ENCODE measurements at places on chromosomes 11 and 22.

GRCh38 chr11:65377036-65377435 lies 5.4 kb downstream of the SLC25A45 start:
- DNase-seq = no peak

- no peak for DNase-seq
Observed at GRCh38 chr11:2548596-2548995, 103.8 kb downstream of the KCNQ1 start.

DNA sequence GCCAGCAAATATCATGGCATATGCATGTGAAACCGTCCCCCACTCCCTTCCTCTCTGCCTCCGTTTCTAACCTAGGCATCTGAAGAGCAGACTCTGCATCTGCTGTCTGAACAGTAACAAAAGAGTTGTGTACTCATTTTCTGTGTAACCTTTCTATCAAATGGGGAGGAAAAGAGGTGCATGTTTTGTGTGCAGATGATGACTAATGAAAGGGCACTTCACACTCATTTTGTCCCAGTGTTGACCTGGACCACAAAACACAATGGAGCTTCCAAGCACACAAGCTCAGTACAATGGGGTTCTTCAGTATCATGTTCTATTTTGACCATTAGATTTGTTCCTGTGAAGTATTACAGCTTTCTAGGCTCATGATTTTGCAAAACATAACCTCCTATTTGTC lies 13.0 kb downstream of the JHY start:
- DNase-seq = no peak

GRCh38 chr22:17767233-17768065 lies 6.8 kb downstream of the BID start:
- DNase-seq = peak; percentile 20

DNA sequence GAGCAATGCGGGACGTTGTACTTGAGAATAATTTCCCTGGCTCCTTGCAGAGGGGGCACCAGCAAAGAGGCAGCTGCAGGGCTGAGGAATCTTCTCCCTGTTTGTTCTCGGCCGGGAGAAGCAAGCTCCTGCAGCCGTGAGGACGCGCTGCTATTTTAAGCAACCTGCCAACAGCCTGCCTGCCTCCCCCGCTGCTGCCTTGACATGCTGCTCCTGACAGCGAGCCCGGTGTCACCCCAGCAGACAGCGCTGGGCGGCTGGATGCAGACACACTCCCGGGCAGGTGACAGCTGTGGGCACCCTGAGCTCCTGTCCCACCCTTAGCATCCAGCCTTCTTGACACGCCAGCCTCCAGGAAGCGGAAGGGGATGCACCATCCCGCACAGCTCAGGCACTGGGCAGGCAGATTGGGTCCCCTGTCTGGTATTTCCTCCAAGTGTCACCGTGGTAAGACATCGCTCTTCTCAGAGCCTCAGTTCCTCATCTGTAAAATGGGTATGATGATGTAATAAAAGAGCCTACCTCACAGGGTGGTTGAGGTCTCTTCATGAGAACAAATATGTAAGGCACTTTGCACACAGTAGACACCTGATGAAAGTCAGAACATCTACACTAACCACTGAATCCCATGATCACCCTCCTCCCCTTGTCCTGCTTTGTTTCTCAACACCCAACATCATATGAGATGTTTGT lies 530.6 kb downstream of the MN1 start:
- no peak for DNase-seq

DNA sequence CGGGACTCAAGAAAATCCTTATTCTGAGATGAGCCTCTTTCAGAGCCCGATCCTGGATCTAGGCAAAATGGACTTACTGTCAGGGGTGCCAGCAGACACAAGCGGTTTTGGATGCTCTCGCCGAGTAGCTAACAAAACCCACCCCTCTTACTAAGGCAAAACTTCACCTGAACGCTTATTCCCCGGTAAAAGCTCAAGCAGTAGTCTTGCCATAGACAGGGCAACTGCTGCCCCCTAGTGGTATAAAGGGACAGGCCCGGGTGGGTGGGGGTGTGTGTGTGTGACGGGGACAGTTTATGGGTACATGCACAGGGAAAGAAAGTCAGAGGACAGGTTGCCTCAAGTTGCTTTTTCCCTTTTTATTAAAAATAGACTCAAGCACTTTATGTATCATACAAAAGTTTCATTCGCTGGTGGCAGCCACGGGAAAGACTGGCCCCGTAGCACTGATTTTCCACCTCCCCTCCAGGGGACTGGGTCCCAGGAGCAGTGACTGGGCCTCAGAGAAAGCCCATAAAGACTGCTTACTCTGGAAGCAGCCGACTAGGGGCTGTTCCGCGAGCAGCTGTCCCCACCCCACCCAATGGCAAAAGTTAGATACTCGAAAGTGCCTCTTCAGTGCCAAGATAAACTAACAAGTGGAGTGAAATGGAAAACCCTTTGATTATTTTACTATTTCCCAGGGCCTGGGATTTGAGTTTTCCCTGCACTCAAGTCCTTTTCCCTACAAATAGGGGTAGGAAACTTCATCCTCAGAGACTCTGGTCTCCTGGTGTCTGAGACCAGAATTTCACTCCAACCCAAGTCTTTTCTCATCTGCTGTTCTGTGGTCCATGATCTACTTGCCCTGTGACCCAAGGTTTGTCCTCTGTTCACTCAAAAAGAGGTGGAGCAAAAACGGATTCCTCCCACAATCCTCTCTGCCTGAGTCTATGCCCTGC lies 4.7 kb downstream of the YPEL4 start:
- DNase-seq = peak; percentile 70

GRCh38 chr22:40006641-40007040 lies 11.9 kb downstream of the FAM83F start:
- no peak for DNase-seq

DNA sequence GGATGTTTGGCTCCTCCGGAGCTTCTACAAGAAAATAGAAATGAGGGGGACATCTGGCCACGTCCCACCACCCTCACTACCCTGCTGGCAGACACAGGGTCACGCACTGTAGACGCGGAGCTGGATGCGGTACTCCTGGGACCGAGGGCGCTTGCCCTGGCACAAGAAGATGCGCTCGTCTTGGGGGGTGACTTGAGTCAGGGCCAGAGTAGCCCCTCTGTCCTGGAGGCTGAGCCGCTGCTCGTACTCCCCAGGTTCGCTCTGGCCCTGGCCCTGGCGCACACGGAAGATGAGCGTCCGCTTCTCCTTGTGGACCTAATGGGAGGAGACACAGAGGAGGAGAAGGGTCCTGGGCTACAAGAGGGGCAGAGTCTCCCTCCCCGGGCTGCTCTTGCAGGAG lies 2.2 kb downstream of the MCAM start:
- no peak for DNase-seq

DNA sequence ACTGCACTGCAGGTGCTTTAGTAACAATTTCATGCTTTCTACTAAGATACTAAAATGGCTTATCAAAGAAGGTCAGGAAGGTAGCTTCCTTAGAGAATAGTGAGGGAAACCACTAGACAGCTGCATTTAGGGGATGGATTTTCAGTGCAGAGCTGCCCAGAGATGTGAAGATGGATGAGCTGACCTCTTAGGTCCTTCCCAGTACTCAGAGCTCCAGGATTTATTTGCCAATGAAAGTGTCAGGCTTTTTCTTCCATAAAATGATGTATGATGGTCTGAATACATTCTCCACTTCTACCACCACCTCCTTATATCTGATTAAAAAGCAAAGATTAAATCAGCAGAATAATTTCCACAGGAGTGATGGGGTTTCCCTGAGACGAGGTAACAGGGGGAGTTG lies 35.0 kb downstream of the SC5D start:
- no peak for DNase-seq

- no peak for DNase-seq
Observed at GRCh38 chr11:82494988-82495432, 238.7 kb downstream of the FAM181B start.

DNA sequence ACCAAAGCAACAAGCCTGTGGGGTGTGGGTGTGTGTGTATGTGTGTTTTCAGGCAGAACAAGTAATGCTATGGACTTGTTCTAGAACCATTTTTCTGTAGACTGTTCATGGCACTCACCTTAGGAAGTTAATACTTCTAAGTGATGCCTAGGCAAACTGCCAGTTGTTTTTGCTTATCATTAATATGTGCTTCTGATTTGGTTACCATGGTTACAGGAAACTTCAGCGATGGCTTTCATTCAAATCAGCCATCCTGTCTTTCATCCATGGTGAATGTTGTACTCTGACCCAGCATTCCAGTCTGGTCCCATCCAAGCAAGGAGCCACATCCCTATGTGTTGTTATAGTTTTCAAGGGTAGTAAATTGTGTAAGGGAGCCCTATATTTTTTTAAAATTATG lies 49.8 kb upstream of the ARHGAP20 start:
- no peak for DNase-seq

- no peak for DNase-seq
Observed at GRCh38 chr11:111977146-111978027, 40.2 kb downstream of the DIXDC1 start.

GRCh38 chr11:43810929-43811596 lies 69.6 kb upstream of the ALKBH3 start:
- DNase-seq = no peak

GRCh38 chr11:86696451-86696850 lies 24.0 kb upstream of the ME3 start:
- no peak for DNase-seq

- no peak for DNase-seq
Observed at GRCh38 chr11:126444072-126444471, 88.6 kb downstream of the ST3GAL4 start.

DNA sequence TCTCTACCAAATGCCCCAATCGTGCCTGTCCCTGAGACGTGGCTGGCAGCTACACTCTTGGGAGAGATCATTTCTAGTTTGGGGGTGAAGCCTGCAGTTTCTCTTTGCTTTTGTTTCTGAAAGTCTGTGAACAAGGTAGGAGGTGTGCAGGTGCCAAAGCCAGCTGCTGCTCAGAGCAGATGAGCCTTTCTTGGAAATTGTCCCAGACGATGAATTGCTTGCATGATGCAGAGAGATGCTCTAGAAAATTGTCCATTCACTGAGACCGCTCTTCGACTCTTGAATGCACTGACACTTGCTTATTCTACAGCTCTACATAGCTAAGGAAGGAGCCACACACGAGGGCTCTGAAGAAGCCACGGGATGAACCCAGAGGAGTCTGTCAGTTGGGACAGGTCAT lies 225.6 kb upstream of the E2F8 start:
- DNase-seq = no peak

GRCh38 chr22:17120711-17121232 lies 388 bp downstream of the TMEM121B start:
- DNase-seq = no peak

Measured in activated CD4-positive, CD25-positive, alpha-beta regulatory T cell (primary cell).